ENCODE measurements at places on chromosomes 3 and 15.

- no peak for DNase-seq
Observed at GRCh38 chr15:94033014-94033682, 198.2 kb upstream of the MCTP2 start.

DNA sequence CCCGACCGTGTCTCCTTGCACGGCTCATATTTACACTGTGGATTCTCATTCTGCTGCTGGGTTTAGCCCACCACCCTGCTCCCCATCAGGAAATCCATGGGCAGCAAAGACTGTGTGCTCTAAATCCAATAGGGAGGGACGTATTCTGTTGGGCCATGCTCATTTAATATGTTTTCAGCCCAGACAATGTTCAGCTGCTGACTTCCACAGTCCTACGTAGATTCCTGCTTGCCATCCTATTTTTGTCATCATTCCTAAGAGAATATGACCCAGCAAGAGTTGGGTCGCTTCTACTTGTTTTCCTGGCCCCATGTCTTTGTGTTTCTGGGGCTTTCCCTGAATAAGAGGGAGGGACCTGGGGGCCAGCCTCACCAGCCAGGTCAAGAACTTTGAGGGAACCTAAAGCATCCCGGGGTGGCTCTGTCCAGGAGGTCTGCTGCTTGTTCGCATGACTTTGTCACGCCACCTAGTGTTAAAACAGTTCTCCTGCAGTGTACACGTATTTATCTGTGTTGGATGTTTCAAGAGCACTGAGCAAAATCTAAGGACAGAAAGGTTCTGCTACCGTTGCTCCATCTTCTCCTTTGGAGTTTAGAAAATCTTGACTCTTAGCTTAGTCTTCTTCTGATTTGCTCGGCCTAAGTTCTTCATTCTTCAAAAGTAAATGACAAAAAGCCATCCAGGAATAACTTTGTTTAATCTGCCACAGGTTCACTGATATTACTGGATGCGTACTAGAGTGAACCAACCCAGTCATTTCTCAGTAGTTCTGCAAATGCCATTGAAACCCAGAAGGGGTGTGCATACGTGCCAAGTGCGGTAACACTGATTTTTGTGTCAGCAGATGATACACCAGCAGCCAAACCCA, 79.8 kb upstream of the NR2E3 start:
- peak; percentile 8 for DNase-seq

GRCh38 chr15:29698030-29698701, 124.1 kb downstream of the TJP1 start:
- DNase-seq, result no peak

DNA sequence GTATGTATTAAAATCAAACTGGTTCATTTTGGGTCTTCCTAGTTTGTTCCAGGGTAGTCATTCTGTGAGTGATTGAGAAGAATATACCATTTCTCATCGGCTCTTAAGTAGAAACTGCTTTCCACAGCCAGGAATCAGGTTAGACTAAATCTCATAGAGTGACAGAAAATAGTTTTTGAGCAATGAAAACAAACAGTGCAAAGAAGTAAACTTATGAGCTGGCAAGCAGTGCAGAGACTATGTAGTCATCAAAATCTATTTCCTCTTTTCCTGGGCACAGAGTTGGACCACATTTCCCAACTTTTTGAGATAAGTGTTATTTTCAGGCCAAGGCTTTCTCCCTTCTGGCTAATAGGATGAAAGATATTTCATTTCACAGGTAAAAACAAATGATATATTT, 66.5 kb downstream of the UBE3A start:
- no peak for DNase-seq

- DNase-seq, result no peak
Observed at GRCh38 chr15:76460871-76461270, 124.3 kb downstream of the ISL2 start.

DNA sequence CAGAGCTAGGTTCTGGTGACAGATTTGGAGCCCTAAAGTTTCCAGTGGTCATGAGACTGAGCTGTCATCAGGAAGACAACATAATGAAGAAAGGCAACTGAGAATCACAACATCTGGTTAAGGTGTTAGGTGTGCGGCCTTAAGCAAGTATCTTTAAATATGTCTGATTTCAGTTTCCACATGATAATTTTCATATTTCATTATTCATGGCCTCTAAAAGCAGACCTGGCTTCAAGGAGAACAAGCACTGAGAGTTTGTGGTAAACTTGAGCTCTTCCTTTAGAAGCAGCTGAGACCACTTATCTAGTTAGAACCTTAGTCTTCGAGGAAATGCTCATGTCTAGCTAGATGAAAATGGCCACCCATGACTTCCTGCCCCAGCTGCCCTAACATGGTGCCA, 25.7 kb upstream of the MYLK start:
- DNase-seq, result no peak

DNA sequence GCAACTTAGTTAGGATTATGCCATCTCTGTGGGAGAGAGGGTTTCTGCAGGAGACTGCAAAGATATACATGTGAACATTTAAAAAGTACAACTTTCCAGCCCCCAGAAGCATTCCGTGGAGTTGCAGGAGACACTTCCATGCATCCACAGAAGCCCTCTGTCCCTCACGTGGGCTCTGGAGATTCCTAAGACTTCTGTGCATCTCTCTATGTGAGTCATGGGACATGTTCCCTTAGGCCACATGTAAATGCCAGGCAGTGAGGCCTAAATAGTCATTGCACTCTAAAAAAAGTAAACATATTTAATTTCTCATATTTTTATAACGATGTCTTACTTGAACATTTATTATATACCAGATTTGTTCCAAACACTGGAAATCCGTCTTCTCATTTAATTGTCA, 126.5 kb upstream of the ROPN1 start:
- no peak for DNase-seq

GRCh38 chr3:43015991-43016865, 37.1 kb downstream of the GASK1A start:
- DNase-seq, result no peak

GRCh38 chr3:193929373-193929772, 206.6 kb upstream of the HES1 start:
- DNase-seq, result no peak

DNA sequence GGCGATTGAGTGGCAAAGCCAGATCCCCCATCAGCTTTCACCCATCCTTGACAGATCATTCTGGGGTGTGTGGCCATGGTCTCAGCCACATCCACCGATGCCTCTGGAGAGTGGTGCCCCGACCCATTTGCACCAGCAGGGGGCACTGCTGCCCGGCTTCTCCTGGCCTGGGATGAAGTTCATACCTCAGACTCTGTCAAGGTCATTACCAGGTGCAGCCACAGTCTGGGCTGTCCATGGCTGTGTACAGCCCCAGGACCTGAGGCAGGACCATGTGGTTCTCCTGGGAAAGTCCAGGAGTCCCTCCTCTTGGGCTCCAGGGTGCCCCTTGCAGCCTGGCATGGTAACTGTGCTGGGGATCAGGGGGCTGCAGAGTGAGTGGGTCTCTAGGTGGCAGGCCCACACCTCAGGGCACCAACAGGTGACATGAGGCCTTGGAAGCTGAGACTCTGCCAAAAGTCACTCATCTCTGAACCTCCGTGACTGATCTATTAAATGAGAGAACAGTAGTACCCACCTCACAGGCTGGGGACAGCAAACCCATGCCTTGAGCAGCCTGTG, 67.2 kb downstream of the CACNA2D2 start:
- peak; percentile 67 for DNase-seq

DNA sequence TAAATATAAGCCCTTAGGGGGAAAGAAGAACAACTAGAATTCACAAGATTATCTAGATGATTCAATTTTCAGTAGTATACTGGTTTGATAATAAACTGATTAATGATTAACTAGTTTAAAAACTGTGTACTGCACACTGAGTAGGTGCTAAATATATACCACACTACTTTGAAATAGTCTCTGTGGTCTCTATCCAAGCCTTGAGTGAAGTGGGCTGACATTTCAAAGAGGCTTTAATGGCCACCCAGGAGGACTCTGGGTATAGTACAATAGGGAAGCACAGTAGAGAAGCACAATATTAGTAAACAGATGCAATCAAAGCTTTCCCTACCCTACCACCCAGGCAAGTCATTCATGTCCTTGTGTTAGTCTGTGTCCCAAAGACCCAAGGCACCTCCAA, 46.7 kb downstream of the FILIP1L start:
- no peak for DNase-seq

Data from hematopoietic multipotent progenitor cell treated with erythropoietin and hydrocortisone succinate and interleukin-3 and kit ligand, for 17 days (in vitro differentiated cells).